ENCODE measurements at places on chromosomes 5 and 9.
A peak's percentile ranks its signal among the peaks of the same experiment; 100 is the strongest.

- DNase-seq, result no peak
Observed at GRCh38 chr9:130986356-130986965, 22.5 kb upstream of the LAMC3 start.

GRCh38 chr5:148306446-148306845 is 5.8 kb upstream of the SPINK7 start:
- no peak for DNase-seq

DNA sequence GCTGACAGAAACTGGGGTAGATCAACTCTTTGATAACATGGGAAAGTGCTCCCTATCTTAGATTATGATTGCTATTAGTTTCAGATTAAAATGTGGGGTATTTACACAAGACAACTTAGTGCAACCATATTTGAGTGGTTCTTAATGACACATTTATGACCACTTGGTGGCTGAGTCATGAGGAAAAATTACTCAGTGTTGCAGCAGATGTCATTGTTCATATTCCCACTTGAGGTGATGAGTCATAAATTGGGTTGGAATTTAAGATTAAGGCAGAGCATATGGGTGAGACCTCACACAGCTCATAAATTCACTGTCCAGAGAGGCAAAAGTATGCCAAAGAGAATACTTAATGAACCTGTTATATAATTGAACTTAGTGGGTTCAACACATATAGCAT is 408.3 kb downstream of the DMRT2 start:
- DNase-seq, result no peak

GRCh38 chr9:124887832-124888231 is 25.9 kb downstream of the ARPC5L start:
- DNase-seq, result no peak

DNA sequence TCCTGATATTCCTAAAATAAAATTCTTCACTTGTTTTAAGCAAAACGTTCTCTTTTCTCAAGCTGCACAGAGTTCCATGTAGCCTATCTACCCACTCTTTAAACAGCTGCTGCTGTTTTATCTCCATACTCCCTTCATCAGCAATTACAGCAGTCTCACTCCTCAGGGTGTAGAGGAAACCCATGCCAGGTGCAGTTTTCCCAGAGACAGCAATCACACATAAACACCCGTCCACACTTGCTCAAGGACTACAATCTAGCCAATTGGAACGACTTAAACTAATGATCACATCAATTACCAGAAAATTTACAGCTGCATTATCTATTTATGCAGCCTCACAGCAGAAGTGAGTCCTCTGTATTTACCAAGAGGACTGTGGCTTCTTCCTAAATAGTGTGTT is 141.7 kb downstream of the HTR1A start:
- no peak for DNase-seq

- DNase-seq, result no peak
Observed at GRCh38 chr5:1727571-1727970, 72.1 kb downstream of the MRPL36 start.

DNA sequence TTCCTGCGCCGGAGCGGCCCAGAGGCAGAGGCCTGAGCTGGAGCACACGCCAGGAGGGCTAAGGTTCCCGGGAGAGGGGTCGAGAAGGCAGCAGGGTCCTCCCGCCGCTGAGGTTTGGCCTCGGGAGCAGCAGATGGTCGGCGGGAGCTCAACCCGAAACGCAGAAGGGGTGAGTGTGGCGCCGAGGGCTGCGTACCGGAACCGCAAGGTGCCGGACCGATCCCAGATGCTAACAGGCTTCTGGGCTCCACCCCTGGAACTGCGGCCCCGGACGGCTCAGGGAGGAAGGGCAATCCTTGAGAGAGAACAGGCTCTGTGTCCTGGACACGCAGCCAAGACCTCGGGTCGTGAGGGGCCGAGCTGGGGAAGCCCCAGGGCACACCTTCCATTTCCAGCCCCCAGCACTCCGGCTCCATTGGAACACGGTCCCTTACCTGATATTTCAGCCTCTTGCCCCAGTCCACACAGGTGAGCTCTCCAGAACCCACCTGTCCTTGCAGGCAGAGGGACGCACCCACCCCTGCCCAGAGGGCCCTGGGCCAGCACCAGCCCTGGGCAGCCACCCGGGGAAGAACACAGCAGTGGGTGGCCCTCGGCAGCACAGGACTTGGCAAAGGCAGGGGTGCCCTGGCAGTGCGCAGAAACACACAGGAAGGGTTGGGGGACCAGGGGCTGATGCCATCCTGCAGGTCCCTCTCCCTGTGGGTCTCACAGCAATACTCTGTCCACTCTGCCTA is 1.4 kb downstream of the LHX3 start:
- DNase-seq, result no peak

DNA sequence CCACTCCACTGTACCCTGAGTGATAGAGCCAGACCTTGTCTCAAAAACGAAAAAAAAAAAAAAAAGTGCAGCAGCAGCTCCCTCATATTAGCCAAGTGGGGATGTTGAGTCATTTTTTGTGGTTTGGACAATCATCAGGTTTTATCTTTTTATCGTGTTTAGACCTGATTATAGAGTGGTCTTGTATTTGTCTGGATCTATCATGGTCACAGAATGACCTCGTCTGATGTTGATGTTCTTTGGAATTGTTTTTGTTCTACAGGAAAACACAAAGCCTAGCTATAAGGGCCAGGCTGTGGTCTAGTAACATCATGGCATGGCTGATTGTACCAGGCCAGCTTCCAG is 1.6 kb upstream of the FBXW11 start:
- DNase-seq, result no peak

GRCh38 chr5:175738602-175739133 is 80.8 kb downstream of the HRH2 start:
- DNase-seq, result no peak

- no peak for DNase-seq
Observed at GRCh38 chr5:135842737-135843136, 8.3 kb downstream of the SLC25A48 start.

- DNase-seq, result no peak
Observed at GRCh38 chr9:94895668-94896067, 169.2 kb downstream of the AOPEP start.

GRCh38 chr5:177133853-177134696 is 502 bp downstream of the NSD1 start:
- DNase-seq, result peak; percentile 61

- DNase-seq, result no peak
Observed at GRCh38 chr5:28473531-28474107, 1435.2 kb upstream of the CDH9 start.

GRCh38 chr9:132141344-132141947 is 20.4 kb upstream of the NTNG2 start:
- no peak for DNase-seq

- no peak for DNase-seq
Observed at GRCh38 chr9:69020301-69021145, 6.6 kb upstream of the PRKACG start.

- DNase-seq, result no peak
Observed at GRCh38 chr5:124537522-124537921, 208.9 kb downstream of the ZNF608 start.

DNA sequence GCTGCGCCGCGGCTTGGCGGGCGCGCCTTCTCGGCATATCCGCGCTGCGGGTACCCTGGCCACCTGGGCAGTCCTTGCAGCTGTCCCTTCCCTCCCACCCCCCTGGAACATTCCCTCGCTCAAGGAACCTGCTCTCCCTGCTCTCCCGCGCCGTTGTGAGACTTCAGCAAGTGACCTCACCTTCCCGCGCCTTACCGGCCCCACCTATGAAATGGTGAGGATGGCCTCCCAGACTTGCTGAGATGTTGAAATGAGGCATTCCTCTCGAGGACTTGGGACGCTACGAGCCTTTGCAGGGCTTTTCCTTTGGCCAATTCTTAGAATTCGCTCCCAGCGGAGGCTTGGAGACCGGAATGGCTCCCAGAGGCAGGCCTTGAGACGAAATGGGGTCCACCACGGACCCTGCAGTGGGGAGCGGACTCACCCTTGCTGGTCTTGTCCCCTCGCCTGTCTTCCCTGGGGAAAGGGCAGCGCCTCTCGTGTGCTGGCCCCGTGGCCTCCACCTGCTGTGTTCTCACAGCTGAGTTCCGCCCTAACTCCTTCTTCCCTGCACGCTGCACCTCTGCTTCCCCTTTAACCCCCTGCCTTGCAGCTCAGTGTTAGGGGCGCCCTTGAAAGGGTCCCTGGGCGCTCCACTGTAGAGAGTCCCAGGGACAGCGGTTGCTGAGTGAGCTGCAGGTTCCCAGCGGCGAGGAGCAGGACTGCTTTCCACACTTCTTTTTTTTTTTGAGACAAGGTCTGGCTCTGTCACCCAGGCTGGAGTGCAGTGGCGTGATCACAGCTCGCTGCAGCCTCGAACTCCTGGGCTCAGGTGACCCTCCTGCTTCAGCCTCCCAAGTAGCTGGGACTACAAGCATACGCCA is 907 bp downstream of the HMCN2 start:
- no peak for DNase-seq

GRCh38 chr9:130426883-130427282 is 17.9 kb upstream of the ASS1 start:
- DNase-seq, result no peak

GRCh38 chr9:61674465-61674864 is 484.6 kb downstream of the SPATA31A7 start:
- DNase-seq, result no peak

DNA sequence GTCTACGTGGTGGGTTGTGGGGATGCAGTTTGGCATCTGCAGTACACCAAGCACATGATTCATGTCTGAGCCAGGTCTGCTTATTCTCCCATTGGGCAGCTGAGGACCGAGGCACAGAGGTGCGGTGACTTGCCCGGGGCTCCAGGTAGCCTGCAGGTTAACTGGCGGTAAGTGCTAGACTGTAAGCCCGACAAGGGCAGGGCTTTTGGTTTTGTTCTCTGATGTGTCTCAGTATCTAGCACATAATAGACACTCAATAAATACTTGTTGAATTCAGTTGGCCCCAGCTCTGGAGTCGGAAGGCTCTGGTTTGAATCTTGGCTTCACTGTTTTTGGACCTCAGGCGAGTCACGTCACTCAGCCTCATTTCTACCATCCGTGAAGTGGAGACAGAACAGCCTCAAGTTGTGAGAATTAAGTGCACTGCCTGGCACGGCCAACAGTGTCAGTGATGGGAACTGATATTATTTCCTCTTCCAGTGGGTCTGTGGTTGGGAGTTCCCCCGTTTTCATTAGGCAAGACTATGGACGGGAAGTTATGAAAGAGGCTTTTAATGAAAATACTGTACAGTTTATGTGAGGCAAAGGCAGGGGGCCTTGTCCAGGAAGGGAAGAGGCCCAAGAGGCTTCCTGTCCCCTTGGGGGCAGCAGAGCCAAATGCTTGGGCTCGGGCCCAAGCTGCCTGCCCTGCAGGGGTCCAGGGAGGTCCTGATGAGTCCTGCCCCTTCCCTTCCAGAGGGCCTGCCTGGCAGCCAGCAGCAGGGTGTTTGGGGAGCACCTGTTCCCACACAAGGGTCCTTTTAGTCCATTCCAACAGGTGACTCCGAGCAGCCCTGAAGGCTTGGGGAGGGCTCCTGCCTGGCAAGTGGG is 3.3 kb downstream of the PRELID1 start:
- DNase-seq, result no peak

- no peak for DNase-seq
Observed at GRCh38 chr9:117703537-117703936, 666 bp upstream of the TLR4 start.

DNA sequence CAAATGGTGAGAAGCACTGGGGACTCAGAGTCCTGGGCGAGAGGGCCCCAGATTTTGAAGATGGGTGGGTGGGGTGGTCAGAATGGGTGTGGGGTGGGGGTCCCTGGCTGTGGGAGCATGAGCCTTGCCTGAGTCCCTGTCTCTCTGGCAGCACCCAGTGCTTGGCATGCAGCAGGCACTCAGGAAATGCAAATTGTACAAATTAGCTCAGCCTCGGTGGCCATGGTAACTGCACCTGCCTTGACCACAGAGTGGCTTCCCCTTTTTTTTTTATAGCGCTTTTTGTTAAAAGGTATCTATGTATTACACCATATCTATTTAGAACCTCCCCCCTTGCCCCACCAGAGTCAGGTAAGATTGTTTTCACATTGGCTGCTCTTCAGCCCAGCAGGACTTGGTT is 19.2 kb upstream of the PITX1 start:
- no peak for DNase-seq

- no peak for DNase-seq
Observed at GRCh38 chr9:108094676-108094993, 605.1 kb upstream of the KLF4 start.

DNA sequence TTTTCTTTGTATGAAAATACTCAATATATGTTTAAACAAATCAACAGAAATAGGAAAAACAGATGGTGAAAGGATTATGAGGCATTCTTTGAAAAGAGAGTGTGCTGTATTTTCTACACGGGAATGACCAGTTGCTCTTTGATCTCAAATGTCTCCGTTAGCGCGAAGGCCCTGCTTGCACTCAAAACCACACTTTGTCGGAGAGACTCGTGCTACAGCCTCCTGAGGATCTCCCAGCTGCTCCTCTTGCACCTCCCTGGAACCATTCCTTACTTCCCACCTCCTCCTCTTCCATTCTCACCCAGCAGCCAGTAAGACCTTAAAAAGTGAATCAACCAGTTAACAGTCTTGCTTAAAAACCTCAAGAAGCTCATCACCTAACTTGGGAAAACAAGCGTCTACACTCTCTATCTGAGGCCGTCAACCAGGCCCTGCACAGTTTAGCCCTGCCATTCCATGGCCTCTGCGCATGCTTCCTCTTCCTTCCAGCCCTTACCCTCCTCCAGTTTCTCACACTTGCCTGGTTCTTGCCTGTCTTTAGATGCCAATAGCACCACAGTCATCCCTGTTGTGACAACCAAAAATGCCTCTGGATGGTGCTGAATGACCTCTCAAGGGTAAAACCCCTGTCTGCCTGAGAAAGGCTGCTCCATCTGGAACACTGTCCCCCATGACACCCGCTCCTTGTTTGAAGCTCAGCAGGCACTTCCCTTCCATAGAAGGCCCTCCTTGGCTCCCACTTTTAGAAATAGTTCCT is 594.7 kb upstream of the WWC1 start:
- DNase-seq, result no peak

DNA sequence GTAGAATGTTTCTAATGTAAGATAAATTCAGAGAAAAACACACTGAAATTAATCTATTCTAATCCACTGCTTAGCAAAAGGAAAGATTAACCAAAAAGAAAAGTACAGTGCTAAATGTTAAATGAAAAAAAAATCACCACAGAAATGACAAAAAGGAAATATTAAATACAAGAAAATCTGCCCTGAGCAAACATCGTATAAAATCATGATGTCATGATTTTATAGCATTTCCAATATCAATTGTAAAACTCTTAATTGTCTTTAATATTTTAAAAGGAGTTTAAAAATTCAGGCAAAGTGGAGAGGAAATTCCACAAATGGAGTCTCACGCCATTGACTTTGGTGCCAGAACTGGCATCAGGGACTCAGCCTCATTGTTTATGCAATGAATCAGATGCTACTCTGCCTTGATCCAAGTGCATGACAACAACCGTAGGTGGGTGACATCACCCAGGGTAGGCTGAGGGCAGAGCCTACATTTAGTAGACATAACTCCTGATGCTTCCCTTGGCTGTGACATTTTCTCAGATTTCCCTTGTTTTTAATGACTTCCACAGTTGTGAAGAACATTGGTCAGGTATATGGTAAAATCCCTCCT is 696.8 kb downstream of the SEMA5A start:
- DNase-seq, result no peak

- no peak for DNase-seq
Observed at GRCh38 chr5:31605920-31606319, 33.0 kb upstream of the PDZD2 start.

GRCh38 chr5:126677121-126677520 is 76.4 kb downstream of the PHAX start:
- DNase-seq, result no peak

- DNase-seq, result no peak
Observed at GRCh38 chr5:142626786-142627185, 59.1 kb downstream of the FGF1 start.

GRCh38 chr5:154620411-154620810 is 134.8 kb upstream of the LARP1 start:
- DNase-seq, result no peak
